GM23338 (cell line): ENCODE measurements at places on chromosomes 4 and X. TPM values are rescaled to one million over a fixed set of nuclear protein-coding genes. Genes with fewer than 3 reads are reported as not detected.

- no peak for DNase-seq
- no peaks in the 10 kb centered on the region for H3K4me1 ChIP-seq
- no peaks in the 10 kb centered on the region for H3K27me3 ChIP-seq
- H3K36me3 ChIP-seq, result no peaks in the 10 kb centered on the region; the same call in 1 of the 2 replicates
- H3K4me3 ChIP-seq, result no peak overlapping the region
Measured at GRCh38 chr4:102694791-102695190, 66.0 kb downstream of the MANBA start.

DNA sequence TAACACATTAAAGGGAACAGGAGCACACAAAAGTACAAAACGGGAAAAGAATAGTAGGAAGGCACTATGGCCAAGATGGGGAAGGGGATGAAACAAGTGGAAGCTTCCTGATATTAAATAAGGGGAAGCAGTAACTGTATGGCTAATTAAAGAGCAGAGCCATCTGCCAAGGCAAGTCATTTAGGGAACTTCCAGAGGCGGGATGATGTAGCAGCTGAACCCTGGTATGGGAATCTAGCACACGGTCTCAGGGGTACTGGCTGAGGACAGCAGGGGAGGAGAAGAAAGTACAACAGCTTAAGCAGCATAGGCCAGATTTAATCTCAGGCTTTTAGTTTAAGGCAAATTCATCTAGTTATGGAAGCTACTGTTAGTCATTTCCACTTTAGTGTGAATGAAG, 59.1 kb downstream of the IGFBP7 start:
- no peak overlapping the region for H3K4me3 ChIP-seq
- no peaks in the 10 kb centered on the region for H3K36me3 ChIP-seq
- no peak overlapping the region for H3K27ac ChIP-seq
- H3K27me3 ChIP-seq, result no peaks in the 10 kb centered on the region
- no peaks in the 10 kb centered on the region for H3K4me1 ChIP-seq
- DNase-seq, result no peak

The MED12 gene
- polyA plus RNA-seq, result 6.9 and 7.1 TPM in 2 replicates

DNA sequence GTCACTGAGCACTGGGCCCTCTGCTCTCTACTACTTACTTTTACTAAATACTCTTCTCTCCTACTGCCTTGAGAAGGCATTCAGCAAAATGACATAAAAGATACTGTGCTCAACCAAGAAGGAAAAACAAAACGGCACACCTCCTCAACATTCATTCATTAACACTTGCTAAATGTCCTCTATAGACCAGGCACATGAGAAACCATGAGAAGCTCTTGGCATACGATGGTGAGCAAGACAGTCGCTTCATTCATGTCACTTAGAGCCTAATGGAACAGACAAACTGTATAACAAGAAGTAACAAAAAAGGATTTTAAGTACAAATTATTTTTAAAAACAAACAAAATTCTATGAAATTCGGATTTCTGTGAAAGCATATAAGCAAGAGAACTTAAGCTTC, 38.7 kb downstream of the COL25A1 start:
- no peaks in the 10 kb centered on the region for H3K36me3 ChIP-seq
- H3K4me3 ChIP-seq, result no peak overlapping the region

- DNase-seq, result peak; percentile 4
- H3K4me3 ChIP-seq, result no peak overlapping the region
- peaks cover 5% of the 10 kb centered on the region; the same call in 1 of the 2 replicates for H3K4me1 ChIP-seq
- no peaks in the 10 kb centered on the region for H3K36me3 ChIP-seq
- H3K27me3 ChIP-seq, result no peaks in the 10 kb centered on the region
Measured at GRCh38 chr4:180363815-180364214, 1879.4 kb upstream of the TENM3 start.

The VSIG4 gene
- not detected in 2 replicates for polyA plus RNA-seq

DNA sequence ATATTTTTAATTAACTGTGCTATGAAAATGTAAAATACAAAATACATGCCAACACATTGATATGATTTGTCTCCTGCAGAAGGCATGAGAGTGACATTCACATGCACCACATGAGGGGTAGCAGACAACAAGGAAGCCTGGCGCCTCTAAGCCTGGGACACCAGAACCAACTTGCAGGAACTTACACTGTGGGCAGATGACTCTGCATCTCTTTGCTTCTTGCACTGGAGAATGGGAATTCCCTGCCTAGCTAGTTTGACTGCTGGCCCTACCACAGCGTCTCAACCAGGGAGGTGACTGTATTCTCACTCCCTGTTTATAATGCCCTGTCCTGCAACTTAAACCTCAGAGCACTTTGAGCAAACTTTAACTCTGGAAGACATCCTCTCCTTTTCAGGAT, 40.5 kb downstream of the PAGE2 start:
- no peak overlapping the region for H3K27ac ChIP-seq
- H3K4me1 ChIP-seq, result no peaks in the 10 kb centered on the region
- DNase-seq, result no peak
- H3K4me3 ChIP-seq, result no peak overlapping the region
- no peaks in the 10 kb centered on the region for H3K36me3 ChIP-seq

DNA sequence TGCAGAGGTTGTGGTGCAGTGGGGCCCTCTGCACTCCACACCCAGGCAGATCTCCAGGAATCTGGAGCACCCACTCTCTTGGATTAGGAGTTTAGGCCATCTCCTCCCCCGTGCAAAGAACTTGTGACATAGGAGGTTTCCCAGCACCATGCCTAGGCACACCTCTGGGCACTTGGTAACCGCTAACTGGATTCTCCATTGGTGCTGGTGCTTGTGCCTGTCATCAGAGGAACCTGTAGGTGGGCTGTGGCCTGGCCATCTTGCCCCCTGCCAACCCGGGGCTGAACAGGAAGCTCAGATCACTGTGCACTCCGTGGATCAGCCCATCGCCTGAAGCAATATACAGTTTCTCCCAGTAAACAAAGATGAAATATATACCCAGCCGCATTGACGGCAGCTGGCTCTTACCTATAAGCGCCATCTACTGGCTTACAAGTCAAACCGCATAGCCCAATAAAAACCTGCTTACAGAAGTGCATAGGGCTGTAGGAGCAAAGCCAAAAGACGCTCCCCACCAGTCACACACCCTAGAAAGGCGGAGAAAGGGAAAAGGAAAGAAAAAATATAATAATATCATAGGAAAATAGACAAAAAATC, 19.1 kb upstream of the TEX13B start:
- H3K27ac ChIP-seq, result no peak overlapping the region
- H3K36me3 ChIP-seq, result peaks cover 2% of the 10 kb centered on the region; the same call in 1 of the 2 replicates
- H3K4me1 ChIP-seq, result no peaks in the 10 kb centered on the region
- H3K27me3 ChIP-seq, result no peaks in the 10 kb centered on the region
- no peak overlapping the region for H3K4me3 ChIP-seq

- H3K27ac ChIP-seq, result no peak overlapping the region
- H3K27me3 ChIP-seq, result no peaks in the 10 kb centered on the region
- H3K4me1 ChIP-seq, result peaks cover 11% of the 10 kb centered on the region; the same call in 1 of the 2 replicates
Measured at GRCh38 chrX:107676559-107677378, 48.5 kb downstream of the PRPS1 start.

The AKAP4 gene
- not detected in 2 replicates for polyA plus RNA-seq

DNA sequence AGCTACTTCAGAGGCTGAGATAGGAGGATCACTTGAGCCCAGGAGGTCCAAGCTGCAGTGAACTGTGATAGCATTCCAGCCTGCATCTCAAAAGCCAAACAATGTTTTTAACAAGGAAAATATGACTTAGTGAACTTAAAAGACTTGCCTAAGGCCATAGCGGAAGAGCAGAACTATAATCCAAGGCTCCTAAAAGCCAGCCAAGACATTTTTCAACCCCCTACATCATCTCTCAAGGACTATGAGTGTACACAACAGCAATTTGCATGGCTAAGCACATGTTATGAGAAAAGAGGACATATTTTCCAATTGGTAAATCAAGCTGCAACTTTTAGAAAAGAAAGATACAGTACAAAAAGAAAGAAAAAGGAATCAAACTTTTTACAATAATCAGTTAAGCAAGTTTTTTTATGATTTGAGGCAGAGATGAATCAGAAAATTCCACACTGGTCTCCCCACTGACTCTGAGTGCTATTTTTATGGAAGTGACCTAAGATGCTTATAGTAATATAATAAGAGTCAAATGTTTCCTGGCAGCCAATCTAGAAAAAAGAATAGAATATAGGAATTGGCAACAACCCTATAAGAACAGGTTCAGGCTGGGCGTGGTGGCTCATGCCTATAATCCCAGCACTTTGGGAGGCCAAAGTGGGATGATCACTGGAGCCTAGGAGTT, 9.8 kb upstream of the ACOT9 start:
- no peaks in the 10 kb centered on the region for H3K27me3 ChIP-seq
- H3K4me1 ChIP-seq, result no peaks in the 10 kb centered on the region
- H3K27ac ChIP-seq, result no peak overlapping the region
- no peak overlapping the region for H3K4me3 ChIP-seq
- no peak for DNase-seq
- H3K36me3 ChIP-seq, result no peaks in the 10 kb centered on the region

- H3K4me3 ChIP-seq, result no peak overlapping the region
- DNase-seq, result no peak
Measured at GRCh38 chr4:77336411-77337142, 179.6 kb downstream of the CCNG2 start.

GRCh38 chr4:5573965-5574364, 134.4 kb downstream of the EVC2 start:
- no peaks in the 10 kb centered on the region for H3K27me3 ChIP-seq
- no peak for DNase-seq
- H3K27ac ChIP-seq, result no peak overlapping the region
- H3K4me3 ChIP-seq, result no peak overlapping the region

- H3K27ac ChIP-seq, result no peak overlapping the region
- peaks cover 11% of the 10 kb centered on the region; the same call in 1 of the 2 replicates for H3K4me1 ChIP-seq
- DNase-seq, result no peak
Measured at GRCh38 chr4:74031576-74031975, 6.9 kb downstream of the CXCL3 start.

DNA sequence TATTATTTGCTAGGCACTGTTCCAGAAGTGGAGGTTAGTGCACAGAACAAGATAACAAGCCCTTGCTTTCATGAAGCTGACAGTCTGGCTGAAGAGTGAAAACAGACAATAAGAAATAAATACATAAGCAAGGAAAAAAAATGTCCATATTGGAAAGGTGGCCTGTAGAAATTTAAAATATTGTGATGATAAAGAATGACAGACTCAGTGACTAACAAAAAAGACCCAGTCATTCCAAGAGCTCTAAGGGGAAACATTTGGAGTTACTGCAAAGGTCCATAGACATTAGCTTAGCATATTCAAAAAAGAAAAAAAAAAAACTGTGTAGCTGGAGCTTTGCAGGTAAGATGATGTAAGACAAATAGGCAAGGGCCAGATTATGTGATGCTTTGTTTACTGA, 1.0 kb upstream of the ANTXR2 start:
- H3K36me3 ChIP-seq, result no peaks in the 10 kb centered on the region; the same call in 1 of the 2 replicates
- no peak overlapping the region for H3K27ac ChIP-seq
- H3K4me3 ChIP-seq, result no peak overlapping the region
- DNase-seq, result no peak

GRCh38 chr4:105135785-105136184, 10.9 kb upstream of the TET2 start:
- no peaks in the 10 kb centered on the region for H3K36me3 ChIP-seq
- no peak overlapping the region for H3K27ac ChIP-seq
- DNase-seq, result peak; percentile 25
- H3K4me3 ChIP-seq, result no peak overlapping the region
- peaks cover 9% of the 10 kb centered on the region; the same call in 1 of the 2 replicates for H3K27me3 ChIP-seq
- no peaks in the 10 kb centered on the region for H3K4me1 ChIP-seq

- no peaks in the 10 kb centered on the region for H3K27me3 ChIP-seq
- no peak overlapping the region for H3K4me3 ChIP-seq
- H3K36me3 ChIP-seq, result no peaks in the 10 kb centered on the region
- DNase-seq, result no peak
Measured at GRCh38 chr4:34921391-34921790, 1322.9 kb downstream of the ARAP2 start.

DNA sequence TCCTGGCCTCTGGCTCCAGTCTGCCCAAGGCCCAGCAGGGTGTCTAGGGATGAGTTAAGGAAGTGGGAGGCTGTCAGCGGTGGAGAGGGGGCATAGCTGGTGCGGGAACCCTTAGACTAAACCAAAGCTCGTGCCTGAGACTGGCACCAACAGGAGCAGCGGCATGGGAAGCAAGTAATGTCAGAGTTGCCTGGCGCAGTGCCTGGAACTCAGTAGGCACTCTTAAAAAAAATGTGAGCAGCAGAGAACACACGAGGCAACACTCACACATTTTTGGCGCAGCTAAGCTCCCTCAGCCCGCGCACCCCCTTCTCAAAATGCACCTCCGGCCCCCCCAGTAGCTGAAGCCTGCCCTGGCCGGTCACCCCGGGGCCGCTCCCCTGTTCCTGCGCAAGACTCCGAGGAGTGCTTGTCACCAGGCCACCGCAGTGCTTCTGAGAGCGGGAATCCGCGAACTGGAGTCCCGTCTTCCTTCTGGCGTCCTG, 583 bp downstream of the GABRE start:
- DNase-seq, result peak; percentile 16
- H3K4me3 ChIP-seq, result peak overlapping the region; percentile 46
- peaks cover 17% of the 10 kb centered on the region for H3K27me3 ChIP-seq
- peaks cover 5% of the 10 kb centered on the region; the same call in 1 of the 2 replicates for H3K4me1 ChIP-seq
- H3K36me3 ChIP-seq, result no peaks in the 10 kb centered on the region

GRCh38 chr4:124044867-124045266, 648.3 kb downstream of the SPRY1 start:
- no peaks in the 10 kb centered on the region for H3K36me3 ChIP-seq
- H3K4me3 ChIP-seq, result no peak overlapping the region
- H3K4me1 ChIP-seq, result no peaks in the 10 kb centered on the region
- no peak overlapping the region for H3K27ac ChIP-seq
- H3K27me3 ChIP-seq, result no peaks in the 10 kb centered on the region

GRCh38 chr4:80197601-80198440, 518 bp downstream of the PRDM8 start:
- H3K4me1 ChIP-seq, result peaks cover 32% of the 10 kb centered on the region
- H3K27me3 ChIP-seq, result peaks cover 100% of the 10 kb centered on the region
- no peak overlapping the region for H3K27ac ChIP-seq
- peak overlapping the region; percentile 49 for H3K4me3 ChIP-seq

The STK32B gene
- 0.42 and 0.71 TPM in 2 replicates for polyA plus RNA-seq

- H3K4me3 ChIP-seq, result no peak overlapping the region
- no peaks in the 10 kb centered on the region; the same call in 1 of the 2 replicates for H3K4me1 ChIP-seq
- no peaks in the 10 kb centered on the region for H3K27me3 ChIP-seq
Measured at GRCh38 chr4:138164208-138164607, 77.9 kb downstream of the SLC7A11 start.

- peaks cover under 1% of the 10 kb centered on the region; the same call in 1 of the 2 replicates for H3K4me1 ChIP-seq
Measured at GRCh38 chr4:107577743-107578142, 142.3 kb downstream of the PAPSS1 start.

DNA sequence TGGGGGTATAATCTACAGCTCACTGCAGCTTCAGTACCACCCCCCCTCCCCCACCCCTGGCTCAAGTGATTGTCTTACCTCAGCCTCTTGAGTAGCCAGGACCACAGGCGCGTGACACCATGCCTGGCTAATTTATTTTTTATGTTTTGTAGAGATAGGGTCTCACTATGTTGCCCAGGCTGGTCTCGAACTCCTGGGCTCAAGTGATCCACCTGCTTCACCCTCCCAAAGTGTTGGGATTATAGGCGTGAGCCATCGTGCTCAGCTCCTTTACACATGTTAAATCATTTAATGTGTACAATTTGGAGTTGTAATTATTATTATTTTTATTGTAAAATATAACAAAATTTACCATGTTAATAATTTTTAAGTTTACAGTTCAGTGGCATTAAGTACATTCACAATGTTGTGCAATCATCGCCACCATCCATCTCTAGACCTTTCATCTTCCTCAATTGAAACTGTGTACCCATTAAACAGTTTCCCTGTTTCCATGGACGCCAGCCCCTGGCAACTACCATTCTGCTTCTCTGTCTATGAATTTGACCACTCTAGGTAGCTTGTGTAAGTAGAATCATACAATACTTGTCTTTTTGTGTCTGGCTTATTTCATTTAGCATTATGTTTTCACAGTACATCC, 6.1 kb downstream of the SLAIN2 start:
- no peaks in the 10 kb centered on the region for H3K27me3 ChIP-seq
- H3K4me3 ChIP-seq, result no peak overlapping the region
- no peak overlapping the region for H3K27ac ChIP-seq
- H3K36me3 ChIP-seq, result no peaks in the 10 kb centered on the region

The HS6ST2 gene
- 0.82 and 0.85 TPM in 2 replicates for polyA plus RNA-seq

The PDE5A gene
- 12.1 and 15.0 TPM in 2 replicates for polyA plus RNA-seq
